ENCODE measurements at places on chromosomes 1 and 21.

DNA sequence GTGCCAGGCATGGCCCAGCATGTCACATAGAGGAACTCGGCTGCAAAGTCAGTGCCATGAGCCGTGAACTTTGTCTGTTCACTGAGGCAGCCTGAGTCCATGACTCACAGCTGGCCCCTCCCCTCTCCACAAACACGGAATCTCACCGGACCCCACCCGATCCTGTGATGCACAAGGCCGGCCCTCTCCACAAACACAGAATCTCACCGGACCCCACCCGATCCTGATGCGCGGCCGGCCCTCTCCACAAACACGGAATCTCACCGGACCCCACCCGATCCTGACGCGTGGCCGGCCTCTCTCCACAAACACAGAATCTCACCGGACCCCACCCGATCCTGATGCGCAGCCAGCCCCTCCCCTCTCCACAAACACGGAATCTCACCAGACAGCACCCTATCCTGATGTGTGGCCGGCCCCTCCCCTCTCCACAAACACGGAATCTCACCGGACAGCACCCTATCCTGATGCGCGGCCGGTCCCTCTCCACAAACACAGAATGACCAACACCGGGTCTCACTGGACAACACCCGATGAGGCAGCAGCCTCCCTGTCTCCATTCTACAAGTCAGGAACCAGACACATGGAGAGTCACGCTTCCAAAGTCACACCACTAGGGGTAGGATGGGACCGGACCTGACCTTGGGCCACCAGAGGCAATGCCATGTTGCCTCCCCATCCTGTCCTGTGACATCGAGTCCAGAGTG, 39.6 kb upstream of the GPR153 start:
- no peak for DNase-seq

DNA sequence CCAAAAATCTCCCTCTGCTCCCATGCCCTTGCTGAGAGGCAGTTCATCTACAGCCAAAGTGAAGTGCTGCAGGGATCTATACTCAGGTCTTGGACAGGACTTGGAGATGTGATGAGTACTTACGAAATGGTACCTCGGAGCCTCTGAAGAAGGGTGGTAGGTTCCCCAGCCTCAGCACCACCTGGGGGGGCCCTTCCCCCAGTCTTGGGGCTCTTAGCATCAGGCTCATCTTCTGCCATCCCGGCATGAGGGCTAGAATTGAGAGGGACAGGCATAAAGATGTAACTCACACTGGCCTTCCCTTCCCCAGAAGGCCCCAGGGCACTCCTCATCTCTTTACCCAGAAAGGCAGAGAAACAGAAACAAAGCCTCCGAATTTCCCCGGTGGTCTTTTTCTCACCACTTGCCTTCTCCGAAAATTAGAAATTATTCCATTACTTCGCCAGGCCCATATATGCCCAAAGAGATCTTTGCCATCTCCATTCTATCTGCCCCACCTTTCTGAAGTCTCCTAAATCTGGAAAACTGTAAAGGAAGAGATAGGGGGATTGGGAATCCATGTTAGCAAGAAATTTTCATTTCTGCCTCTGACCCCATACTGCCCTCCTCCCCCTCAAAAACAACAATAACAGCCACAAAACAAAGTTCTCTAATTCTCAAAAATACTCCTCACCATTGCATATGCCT, 827 bp downstream of the RFX5 start:
- DNase-seq = no peak

DNA sequence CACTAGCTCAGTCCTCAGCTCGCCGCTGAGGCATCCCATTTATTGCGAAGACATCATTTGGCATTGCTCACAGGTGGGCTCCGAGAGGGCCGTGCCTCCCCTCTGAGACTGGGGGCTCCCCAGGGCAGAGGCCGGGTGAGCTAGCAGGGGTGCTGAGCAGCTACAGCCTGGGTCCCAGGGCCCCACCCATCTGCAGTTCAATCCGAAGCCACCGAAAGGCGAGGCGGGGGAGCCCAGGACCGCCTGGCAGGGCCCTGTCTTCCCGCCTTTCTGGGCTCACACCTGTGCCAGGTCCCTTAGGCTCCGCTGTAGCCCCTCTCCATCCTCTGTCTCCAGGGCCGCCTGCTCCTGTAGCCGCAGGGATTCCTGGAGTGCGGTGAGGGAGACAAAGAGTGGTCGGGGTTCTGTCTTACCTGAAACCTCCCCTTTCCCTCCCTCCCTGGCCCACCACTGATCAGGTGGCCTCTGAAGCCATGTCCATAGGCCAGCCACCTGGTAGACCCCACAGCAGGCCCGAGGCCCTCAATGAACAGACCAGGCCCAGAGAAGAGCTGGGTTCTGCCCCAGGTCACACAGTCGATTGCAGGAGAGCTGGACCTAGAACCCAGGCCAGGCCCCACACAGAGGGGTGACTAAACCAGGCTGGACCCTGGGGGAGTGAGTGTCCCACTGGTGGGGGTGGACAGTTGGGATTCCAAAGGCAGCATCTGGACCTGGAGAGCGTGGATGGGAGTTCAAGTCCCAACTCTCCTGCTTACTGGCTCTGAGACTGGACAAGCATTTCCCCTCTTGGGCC, 18.1 kb upstream of the NBPF1 start:
- DNase-seq = no peak

DNA sequence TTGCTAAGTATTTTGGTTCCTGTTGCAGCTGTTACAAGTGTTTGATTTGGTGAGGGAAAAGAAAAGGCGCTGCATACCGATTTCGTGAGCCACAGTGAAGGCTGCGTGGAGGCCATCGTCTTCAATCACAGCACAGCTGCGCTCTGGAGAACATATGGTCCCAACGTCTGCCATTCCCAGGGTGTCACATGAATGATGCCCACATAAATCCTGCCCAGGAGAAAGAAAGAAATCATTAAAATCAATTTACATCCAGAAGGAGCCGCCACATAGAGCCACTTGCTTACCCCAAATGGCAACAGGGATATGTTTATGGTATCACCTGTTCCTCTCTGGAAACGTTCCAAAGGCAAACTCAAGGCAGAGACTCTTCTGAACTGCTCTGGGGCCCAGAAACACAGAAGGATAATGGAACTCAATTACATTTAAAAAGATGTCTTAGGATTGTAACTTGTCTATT, 12.2 kb downstream of the ADAMTS5 start:
- DNase-seq = no peak

DNA sequence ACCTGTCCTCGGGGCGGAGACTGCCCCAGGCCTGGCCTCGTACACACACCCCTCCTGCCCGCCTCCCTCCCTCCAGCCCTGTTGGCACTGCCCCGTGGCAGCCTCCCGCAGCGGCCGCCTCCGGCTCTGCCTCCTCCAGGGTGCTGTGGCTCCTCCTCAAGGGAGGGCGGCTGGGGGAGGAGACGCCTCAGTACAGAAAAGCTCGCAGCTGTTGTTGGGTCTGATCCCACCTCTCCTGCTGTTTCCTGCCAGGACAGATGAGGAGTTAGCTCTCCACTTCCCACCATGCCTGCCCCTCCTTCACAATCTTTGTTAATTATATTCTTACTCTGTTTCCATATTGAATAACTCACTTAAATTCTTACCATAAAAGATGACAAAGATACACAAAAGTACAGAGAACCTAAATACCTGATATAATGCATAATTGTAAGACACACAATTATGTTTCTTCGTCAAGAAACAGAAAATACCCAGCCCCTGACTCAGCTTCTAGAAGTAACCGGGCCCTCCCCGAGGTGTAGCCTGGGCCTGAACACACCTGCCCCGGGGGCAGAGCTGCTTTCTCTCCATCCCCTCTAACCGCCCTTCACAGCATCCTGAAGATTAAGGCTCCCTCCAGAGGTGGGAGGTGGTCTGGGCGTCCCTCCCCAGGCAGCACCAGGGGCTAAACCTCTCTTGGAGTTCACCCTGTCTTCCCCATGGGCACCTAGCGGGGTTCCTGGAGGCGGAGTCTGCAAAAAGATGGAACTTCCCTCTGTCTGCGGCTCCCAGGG, 30.6 kb upstream of the COL6A1 start:
- no peak for DNase-seq

- DNase-seq = no peak
Measured at GRCh38 chr1:175067362-175068106, at the start of gene TNN. Gene TNN (plus strand): TSS chr1:175067833. CDS start chr1:175077419, 9,586 bp downstream.

- DNase-seq = no peak
Measured at GRCh38 chr1:207941665-207942064, 30.7 kb upstream of the CD34 start.

DNA sequence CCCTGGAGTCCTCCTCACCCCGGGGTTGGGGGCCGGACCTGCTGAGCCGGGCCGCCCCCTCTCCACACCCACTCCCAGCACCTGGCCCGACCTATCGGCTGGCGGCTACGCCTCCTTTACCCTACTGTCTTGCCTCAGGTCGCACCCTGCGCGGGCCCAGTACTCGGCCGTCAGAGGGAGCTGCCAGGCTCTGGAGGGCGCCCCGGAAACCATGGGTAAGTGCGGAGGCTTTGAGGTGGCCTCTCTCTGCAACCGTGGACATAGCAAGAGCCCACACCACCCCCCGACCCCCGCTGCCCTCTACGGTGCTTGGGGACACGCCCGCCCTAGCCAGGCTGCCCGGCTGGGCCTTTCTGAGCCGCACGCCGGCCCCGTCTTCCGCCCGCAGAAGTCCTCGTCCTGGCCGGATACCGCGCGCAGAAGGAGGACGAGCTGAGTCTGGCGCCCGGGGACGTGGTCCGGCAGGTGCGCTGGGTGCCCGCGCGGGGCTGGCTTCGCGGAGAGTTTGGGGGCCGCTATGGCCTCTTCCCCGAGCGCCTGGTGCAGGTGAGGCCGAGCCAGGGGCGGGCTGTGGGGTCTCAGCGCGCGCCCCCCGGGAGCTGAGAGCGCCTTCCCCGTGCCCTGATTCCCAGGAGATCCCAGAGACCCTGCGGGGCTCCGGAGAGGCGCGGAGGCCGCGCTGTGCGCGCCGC, at the start of gene SH3D21:
Gene SH3D21 (plus strand): TSS at position 159 of the 692 bp plus-strand sequence. CDS start 53 bp downstream, at position 212.
- peak; percentile 66 for DNase-seq

DNA sequence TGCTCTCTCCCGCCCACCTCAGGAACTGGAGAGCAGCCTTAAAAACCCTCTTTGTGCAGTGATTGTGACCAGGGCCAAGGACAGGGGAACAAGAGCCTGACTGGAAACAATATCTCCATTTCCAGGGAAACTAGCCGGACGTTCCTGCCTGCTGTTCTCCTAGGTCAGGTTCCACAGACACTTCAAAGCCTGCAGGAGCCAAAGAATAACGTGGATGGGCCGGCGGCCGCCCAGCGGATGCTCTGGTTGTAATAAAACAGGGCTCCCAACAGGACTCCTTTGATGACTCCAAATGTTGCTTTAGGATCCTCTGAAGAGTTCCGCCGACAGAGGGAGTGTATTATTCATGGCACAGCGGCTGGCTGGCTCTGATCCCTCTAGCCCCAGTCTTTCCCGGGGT, 162.2 kb downstream of the PLXNA2 start:
- DNase-seq = no peak

GRCh38 chr1:182589931-182590330, 875 bp upstream of the RNASEL start:
- DNase-seq = no peak

- DNase-seq = no peak
Measured at GRCh38 chr1:56688522-56689026, 43.5 kb downstream of the PRKAA2 start.

DNA sequence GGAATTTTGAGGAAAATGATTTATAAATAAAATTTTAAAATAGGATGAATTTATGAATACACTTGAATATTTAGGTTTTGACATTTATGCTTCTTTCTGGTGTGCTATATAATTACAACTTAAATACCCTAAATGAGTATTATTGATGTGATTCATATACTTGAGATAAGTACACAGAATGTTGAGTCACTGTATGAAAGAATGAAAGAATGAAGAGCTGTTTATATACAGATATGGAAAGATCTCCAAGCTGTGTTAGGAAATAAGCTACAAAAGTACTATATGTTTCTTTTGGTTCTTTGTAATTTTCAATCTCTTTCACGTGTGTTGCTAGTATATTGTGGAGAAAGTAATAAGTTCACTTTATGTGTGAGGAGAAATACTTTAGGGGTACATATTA, 147.2 kb downstream of the RASAL2 start:
- DNase-seq = no peak

- no peak for DNase-seq
Measured at GRCh38 chr1:31043631-31044030, 21.9 kb downstream of the PUM1 start.

- no peak for DNase-seq
Measured at GRCh38 chr21:20591284-20591683, 406.9 kb upstream of the NCAM2 start.
